ENCODE measurements at places on chromosomes 6 and 20.

DNA sequence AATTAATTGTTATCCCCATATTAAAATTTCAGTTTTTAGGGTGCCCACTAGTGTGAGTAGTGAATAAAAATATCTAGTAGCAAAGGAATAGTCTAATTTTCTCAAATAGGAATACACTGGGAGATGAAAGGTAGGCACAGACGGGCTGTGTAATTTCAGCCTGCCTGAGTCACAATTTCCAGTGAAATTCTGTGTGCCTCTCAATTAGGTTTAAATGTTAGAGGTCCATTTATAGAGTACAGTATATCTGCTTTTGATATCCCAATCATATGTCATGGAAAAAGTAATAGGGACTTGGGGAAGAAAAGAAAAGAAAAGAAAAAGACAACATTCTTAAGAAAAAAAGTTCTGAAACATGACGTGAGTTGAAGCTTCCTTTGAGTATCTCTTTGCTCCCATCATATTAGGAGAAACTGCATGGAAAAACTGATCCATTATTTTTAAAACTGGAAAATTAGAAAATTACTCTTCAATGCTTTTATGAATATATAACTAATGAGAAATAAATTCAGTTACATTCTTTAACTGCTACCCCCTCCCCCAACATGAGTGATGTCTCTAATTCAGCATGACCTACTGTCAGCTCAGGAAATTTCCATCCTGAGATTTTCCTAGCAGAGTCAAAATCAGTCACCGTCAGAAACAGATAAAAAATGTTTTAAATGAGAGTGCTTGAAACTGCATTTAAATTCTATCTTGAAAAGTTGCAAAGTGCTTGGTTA is 473.8 kb upstream of the HSF2 start:
- no peak for DNase-seq

GRCh38 chr20:7031222-7031621 is 263.7 kb downstream of the BMP2 start:
- DNase-seq = no peak

GRCh38 chr20:10313215-10313614 is 94.6 kb downstream of the SNAP25 start:
- no peak for DNase-seq

DNA sequence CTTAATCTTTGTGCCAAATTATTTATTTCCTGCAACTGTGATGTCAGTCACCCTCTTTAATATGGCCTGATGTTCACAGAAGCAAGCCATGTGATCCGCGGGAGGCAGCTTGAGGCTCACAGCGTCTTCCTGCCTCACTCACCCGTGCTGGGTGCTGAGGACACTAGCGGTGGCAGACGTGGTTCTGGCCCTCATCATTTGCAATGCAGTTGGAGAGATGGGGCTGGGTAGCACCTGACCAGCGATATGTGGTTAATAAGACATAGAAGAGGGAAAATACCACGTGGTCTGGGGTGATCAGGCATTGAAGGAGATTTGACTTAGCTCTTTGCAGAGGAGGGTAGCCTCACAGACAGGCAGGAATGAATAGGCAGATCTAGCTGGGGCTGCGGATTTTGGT is 264.7 kb downstream of the TMEM242 start:
- DNase-seq = no peak

DNA sequence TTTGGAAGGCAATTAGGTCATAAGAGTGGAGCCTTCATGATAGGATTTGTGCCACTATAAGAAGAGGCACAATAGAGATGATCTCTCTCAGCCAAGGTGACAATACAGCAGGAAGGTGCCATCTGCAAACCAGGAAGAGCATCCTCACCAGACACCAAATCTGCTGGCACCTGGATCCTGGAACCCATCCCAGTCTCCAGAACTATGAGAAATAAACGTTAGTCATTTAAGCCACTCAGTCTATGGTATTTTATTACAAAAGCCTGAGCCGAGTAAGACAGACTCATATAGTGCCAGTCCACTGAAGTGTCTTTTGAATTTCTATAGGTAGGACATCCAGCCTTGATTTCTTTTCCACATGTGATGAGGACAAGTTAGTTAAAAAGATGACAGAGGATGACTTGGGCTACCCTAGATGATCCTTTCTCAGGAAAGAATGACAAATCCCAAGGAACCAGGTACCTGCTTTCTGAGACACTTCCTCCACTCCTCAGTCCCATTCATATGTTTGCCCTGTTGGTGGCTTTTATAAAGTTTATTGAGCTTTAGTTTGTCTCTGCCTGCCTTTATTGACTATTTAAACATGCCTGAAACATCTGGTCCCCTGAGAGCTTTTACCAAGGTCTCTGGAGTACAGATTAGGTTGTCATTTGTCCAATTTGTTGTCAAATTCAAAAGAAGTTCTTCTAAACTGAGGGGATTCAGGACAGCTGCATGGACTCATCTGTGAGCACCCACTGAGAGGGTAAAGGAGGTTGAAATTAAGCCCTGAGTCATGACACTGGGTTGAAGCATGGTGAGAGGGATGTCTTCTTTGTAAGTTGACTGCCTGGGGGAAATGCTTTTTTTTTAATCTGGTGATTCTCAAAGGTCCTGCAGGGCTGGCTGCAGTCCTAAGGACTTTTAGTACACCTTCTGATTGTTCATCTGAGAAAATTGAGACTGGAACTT is 165.0 kb upstream of the PLCB4 start:
- no peak for DNase-seq

DNA sequence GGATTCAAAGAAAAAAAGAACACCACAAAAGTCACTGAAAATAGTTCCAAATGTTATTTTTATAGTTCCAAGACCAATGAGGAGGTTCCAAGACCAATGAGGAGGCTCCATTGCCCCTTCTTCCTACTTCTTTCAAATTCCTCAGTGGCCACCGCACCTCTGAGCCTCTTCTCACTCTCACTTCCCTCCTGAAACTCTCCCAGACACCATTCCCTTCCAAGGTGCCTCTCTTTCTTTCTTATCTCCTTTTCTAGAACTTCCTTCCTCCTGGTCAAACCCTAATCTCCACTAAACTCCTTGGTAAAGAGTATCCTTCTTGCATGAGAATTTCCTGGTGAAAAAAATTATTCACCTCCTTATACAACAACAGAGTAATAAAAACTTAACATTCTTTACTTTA is 20.4 kb upstream of the MCUR1 start:
- DNase-seq = no peak

DNA sequence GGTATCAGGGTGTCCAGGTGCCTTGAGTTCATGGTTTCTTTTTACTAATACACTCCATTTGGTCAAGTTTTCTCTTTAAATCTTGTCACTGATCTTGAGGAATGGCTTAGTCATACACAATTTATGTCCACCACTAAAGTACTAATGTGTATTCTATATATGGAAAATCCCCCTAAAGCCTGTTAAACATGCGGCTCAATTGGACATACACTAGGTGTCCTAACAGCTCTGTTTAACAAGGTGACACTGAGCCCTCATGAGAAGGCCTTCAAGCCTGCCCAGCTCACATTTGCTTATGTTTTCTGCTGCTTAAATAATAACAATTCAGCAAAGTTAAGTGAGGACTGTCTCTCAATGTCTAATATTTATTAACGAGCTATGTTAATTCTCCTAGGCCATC is 31.5 kb downstream of the PDE7B start:
- DNase-seq = no peak

DNA sequence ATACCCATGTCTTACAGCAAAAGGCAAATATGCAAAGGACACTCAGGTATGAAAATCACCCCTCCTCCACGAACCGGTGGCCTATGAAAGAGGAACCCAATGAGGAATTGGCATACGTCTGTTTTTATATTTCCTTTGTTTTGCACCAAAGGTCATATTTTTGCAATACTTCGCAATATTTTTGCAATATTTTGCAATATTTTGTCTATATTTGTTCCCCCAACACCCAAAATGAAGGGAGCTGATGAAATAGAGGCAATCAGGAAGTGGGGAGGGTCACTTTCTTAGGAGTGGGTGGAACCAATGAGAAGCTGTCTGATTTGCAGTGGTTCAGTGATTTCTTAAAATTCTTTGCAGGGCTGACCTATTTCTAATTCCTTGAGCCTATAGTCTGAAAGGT is 296.8 kb upstream of the TSHZ2 start:
- no peak for DNase-seq

- DNase-seq = no peak
Measured at GRCh38 chr6:125432963-125433362, 131.2 kb upstream of the HDDC2 start.

- no peak for DNase-seq
Measured at GRCh38 chr6:34225551-34225950, 11.1 kb upstream of the HMGA1 start.

GRCh38 chr6:131868836-131869235 is 61.0 kb downstream of the ENPP1 start:
- DNase-seq = no peak

- no peak for DNase-seq
Measured at GRCh38 chr6:56255349-56255748, 8.0 kb upstream of the COL21A1 start.

GRCh38 chr20:21235484-21236445 is 67.4 kb upstream of the XRN2 start:
- peak; percentile 34 for DNase-seq

DNA sequence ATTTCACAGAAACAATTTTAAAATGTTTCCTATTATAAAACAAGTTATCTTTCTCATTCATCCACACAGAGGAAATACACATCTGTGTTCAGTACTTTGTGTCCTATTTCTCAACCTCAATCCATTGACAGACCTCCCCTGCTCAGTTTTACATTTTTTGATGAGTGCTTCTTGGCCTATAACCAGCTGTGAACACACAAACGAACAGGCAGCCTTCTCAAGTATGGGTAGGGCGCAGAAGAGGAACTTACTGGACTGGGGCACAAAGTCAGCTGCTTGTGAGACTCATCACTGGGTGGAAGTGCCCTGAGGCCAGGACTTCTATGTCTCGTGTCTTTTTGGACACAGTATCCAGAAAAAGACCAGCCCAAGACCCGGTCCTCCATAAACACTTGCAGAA is 2.8 kb downstream of the RPS6KA2 start:
- DNase-seq = no peak

- DNase-seq = no peak
Measured at GRCh38 chr6:900716-901605, 208.0 kb upstream of the EXOC2 start.

- DNase-seq = no peak
Measured at GRCh38 chr20:49924247-49924646, 8.9 kb upstream of the SPATA2 start.

DNA sequence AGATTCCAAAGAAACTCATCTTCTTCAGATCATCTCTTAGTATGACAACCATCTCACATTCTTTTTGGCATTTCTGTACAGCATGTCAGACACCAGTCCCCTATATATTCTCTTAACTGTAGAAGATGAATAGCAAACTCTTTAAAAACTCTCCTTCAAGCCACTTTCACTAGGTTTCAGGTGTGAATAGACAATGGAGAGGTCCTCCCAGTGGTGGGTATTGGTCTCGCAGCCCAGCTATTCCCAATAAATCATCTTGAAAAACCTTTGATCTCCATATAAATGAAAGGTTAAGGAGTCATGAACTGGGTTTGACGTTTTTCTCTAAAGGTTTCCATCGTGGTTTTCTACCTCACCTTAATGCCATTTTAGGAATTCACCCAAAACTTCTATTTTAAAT is 180.0 kb downstream of the GJA1 start:
- DNase-seq = no peak

GRCh38 chr6:168578036-168578435 is 137.1 kb downstream of the SMOC2 start:
- DNase-seq = no peak

DNA sequence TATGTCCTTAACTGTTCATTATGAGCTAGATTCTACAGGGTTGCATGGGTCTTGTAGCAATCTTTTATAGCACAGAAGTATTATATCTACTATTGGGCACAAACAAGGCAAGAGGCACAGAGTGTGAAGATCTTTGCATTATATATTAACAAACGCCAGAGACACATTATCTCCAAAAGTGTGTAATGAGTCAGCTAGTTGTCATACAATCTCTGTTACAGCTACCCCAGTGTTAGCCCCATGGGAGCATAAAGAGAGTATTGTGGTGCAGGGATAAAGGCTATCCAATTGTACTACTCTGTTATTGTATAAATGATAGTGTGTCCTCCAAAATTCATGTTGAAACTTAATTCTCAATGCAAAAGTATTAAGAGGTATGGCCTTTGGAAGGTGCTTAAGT is 148.4 kb upstream of the RIMS1 start:
- no peak for DNase-seq

DNA sequence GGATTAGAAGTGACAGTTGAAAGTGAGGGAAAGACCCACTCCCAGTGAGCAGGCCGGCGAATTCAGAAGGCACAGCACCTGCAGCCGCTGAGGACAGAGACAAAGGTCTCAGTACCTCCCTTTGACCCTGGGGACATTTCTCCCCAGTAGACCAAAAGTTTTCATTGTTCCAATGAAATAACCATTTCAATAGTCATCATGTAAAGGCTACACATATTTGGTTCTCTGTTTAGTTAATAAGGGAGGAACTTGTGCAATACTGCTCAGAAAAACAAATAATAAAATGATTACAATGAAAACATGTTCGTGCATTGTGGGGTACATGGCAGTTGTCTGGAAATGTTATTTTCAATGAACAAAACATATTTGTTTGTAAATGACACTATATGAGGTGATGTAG is 52.5 kb downstream of the EDN1 start:
- DNase-seq = no peak

GRCh38 chr6:92047860-92048259 is 1371.5 kb downstream of the EPHA7 start:
- no peak for DNase-seq

GRCh38 chr6:68159433-68159832 is 475.6 kb upstream of the ADGRB3 start:
- DNase-seq = no peak

DNA sequence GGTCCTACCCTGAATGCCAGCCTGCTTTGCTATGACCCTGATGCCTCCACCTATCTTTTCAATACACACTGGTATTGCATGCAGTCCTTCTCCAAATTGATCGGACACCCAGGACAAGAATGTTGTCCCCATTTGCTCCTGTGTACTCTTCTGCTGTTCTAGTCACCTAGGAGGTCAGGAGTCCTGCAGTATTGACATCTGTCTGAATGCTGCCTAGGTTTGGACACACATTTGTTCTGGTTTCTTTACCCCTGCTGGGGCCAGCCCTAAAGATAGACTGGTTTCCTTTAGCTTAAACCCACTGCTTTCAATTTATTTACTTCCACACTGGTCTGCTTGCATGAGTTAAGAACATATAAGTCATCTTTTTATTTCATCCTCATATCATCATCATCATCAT is 167.0 kb upstream of the CCN2 start:
- no peak for DNase-seq

GRCh38 chr20:472889-473292 is 10.6 kb upstream of the TBC1D20 start:
- no peak for DNase-seq

DNA sequence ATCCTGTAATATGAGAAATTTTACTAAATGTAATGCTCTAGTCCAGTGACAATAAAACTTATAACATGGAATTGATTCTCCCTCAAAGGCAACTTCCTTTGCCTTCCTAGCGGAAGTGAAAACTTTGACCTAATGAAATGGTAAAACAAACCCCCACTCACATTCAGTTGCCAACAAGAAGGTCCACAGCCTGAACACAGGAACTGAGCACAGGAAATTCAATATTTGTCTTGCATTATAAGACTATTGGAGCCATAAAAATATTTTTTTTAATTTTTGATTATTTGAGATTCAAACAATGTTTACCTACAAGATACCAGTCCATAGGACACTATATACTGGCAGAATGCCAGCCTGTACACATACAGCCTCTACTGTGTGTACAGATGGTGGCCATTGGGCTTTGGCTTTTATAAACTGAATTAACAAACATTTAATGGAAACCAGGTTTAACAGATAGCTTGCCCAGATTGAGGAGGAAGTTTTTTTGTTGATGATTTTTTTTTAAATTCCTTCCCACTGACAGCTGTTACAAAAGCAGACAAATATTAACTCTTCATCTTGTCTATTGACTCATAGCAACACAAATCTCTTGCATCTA is 481.5 kb upstream of the JAG1 start:
- no peak for DNase-seq
